NCI-H524 treated with DMSO at 0.1 percent for 48 hours (cell line): ENCODE measurements at places on chromosomes 5 and 9.

DNA sequence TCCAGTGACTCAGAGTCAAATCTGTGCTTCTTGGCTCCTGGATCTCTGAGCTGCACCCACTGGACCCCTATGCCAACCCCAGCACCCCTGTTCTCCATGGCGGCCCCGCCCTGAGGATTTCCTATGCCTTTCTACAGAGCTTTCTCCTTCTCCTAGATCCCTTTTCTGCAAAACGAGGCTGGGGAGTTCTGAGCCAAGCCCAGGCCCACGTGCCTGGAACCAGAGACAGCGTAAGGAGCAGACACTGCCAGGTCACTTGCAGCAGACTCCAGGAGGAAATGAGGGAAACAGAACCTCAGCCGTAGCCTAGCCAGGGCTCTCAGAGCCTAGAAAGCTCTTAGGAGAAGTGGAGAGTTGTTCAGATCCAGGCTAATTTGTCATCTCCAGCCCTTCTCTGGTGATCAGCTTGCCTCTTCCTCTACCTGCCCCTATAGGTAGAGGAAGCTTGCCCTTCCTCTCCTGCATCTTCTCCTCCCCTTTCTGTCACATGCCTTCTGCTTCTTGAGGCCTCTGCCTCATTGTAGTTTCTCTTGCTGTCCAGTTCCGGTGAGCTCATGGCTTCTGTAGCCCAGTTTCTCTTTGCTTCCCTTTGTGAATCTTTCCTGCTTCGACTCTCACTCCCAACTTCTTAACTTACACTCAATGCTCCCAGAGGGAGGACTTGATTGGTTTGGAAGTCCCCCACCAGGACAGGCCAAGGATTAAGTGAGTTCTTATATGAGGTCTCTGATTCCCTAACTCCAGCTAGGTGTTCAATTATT lies 163.4 kb downstream of the RGS3 start:
- DNase-seq: no peak

- no peak for DNase-seq
Measured at GRCh38 chr9:14693251-14693861, at the start of gene ZDHHC21. ZDHHC21 (minus strand) TSS chr9:14693432; CDS start chr9:14674340, 19,092 bp downstream.

DNA sequence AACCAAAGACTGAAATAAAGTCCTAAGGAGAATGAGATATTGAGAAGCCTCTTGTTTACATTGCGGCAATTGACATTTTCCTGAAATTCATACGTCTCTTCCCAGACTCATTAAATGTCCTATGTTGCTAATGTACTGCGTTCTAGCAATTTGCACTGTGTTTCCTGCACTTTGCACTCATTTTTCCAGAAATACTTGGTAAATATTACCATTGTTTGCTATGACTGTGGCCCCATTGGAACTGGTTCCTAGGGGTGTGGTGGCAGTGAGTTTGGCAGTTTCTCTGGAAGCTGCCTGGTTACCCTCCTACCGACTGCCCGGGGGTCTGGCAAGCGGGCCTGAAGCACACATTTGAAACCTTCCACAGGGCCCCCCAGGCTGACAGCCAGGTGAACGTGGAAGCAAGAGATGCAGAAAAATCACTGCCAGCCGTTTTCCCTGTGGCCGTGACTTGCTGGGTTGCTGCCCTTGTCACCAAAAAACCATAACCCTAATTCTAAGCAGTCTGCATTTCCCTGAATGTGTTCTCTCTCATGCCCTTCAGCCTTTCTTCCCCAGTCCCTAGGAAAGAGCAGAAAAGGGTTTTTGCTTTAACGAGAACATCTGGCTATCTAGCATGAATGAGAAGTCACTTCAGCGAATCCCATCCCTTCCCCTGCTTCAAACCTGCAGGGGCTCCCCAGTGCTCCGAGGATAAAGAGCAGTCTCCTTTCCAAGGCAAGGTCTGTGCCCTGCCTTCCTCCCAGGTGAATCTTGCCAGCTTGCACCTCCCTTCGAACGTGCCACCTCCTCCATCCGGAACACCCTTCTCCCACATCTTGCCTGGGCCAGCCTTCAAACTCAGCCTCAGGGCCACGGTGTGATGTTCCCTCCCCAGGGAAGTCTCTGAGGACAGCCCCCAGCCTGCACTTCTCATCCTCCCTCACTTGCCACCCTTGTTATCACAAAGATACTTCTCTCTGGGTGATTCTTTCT lies 84.2 kb downstream of the AK8 start:
- no peak for DNase-seq

GRCh38 chr9:93567271-93567959 lies 9.0 kb upstream of the PHF2 start:
- DNase-seq: no peak

DNA sequence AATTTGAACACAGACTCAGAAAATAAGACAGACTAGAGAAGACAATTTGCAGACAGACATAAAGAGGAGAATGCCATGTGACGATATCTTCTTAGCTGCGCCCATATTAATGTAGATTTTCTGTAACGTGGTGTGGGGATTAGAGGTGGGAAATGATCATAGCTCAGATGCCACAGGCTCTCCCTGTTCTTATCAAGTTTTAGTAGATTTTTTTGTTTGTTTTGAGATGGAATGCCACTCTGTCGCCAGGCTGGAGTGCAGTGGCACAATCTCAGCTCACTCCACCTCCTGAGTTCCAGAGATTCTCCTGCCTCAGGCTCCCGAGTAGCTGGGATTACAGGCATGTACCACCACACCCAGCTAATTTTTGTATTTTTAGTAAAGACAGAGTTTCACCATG lies 59.4 kb downstream of the VPS13A start:
- no peak for DNase-seq

DNA sequence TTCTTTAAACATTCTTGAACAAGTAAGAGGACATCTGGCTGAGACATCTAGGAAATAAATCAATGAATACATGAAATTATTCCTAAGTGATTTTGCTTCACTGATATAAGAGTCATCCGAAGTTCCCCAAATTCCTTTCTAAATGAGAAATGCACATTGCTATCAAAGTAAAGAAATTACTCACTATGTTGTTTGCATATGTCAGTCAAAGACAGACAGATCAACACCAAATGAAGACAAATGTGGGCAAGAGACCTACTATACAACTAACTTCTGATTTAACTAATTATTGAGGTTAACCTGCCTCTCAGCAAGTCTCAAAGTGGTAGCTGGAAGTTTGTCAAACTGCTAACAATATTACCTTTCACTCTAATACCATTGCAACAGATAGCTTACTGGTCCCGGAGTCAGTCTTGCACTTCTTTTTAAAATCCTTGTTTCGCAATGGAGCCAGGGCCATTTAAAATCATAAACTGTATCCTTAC lies 13.2 kb downstream of the TUT7 start:
- DNase-seq: no peak

DNA sequence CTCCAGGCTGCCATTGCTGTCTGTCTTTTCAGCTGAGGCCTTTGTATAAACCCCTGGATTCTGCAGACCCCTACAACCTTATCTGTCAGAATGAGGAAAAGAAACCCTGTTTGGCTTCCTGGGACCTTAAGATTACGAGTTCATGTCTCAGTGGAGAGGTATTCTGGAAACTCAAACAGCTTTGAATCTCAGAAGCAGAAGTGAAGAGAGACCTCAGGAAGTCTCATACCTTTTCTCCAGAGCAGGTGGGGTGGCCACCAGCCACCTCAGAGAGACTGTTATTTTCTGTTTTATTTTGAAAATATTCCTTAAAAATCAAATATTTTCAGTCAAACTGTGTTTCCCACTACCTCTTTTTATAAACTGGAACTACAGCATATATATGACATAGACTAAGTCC lies 457.5 kb downstream of the TMEM232 start:
- no peak for DNase-seq

DNA sequence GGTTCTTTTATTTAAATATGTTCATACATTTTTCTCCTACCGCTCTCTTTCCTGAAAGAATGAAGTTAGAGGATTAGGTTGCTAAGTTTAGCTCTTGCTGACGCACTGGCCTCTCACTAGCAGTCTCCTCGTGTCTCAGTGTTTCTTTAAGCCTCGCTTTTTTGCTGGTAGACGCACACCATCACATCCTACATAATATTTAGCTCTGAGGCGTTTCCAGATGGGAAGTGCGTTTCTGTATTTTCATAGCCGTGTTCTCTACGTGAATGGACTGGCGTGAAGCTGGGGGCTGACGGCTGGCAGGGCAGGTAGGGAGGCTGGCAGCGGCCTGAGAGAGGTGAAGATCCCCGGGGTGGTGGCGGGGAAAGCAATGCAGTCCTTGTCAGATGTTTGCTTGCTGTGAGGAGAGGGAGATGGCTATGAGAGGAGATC lies 79.2 kb upstream of the SPRY4 start:
- DNase-seq: no peak

DNA sequence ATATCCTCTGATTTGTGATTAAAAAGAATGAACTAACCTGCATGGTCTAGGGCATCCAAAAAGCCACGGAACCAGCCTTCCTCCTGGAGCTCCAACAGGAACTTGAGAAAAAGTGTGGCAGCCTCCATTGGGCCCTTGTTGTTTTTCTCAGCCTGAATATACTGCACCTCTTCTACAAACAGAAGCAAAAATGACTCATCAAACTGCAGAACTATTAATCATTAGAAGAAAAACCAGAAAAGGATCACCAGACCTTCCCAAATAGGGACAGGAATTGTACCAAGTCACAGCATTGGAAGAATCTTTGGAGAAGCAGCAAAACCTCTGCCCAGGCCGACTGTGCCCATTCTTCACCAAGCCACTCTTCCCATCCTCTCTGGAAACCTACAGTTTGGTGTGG lies 25.2 kb downstream of the RIGI start:
- no peak for DNase-seq

- no peak for DNase-seq
Measured at GRCh38 chr9:132424857-132425674, 15.1 kb downstream of the CFAP77 start.

DNA sequence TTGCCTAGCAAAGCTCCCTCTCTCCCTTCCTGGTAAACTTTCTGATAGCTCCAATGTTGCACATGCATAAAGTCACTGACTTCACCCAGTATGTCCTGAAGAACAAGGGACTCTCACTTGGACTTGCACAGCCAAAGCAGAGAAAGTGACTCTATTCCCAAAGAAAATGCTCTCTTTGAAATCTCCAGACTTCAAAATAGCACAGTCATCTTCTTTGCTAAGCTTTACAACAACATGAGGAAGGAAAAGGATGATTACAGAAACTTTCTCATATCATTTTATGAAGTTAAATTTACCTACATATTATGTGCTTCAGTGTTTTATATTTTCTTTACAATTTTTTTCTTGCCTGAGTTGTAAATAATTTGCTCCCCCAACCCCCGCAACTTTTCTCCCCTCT lies 264.6 kb downstream of the PJA2 start:
- no peak for DNase-seq

DNA sequence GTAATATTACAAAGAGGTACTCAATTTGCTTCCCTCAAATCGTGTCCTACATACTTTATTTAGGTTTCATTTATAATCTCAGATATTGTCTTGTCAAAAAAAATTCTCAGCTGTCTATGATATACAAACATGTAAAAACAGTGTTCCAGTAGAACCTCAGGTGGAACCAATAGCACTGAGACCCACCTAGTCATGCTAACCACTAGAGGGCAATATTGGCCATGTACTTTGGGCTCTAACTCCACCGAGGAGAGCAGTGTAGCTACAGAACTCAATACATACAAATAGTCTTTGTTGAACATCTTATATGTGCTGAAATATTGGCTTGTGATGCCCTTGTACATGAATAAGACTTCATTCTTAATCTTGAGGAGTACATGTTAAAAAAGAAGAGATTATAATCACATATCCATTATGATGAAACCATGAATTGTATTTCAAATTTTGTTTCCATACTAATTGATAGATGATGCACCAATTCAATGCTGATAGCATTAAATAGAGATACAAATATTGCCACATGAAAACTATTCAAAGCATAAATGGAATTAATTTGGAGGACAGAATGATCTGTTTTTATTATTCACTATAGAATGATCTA lies 71.2 kb upstream of the CNTLN start:
- DNase-seq: no peak

GRCh38 chr5:110851357-110851756 lies 112.5 kb downstream of the SLC25A46 start:
- DNase-seq: no peak

GRCh38 chr9:107242073-107243030 lies 40.7 kb upstream of the RAD23B start:
- DNase-seq: peak; percentile 69

DNA sequence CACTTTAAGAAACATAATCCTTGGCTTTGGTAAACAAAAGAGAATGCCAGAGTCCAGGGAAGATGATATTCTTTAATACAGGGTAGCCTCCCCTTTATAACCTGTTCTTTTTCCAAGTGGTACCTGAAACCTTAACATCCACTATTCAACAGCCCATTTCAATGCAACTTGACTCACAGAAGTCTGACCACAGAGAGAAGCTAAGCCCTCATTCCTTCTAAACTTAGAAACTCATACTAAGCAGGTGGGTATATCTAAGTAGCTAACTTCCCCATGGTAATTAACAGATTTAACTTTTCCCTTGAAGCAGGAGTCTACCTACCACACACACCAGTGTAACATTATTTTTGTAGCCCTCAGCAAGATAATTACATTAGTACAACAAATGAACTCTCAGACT lies 91.9 kb downstream of the CEMIP2 start:
- no peak for DNase-seq

DNA sequence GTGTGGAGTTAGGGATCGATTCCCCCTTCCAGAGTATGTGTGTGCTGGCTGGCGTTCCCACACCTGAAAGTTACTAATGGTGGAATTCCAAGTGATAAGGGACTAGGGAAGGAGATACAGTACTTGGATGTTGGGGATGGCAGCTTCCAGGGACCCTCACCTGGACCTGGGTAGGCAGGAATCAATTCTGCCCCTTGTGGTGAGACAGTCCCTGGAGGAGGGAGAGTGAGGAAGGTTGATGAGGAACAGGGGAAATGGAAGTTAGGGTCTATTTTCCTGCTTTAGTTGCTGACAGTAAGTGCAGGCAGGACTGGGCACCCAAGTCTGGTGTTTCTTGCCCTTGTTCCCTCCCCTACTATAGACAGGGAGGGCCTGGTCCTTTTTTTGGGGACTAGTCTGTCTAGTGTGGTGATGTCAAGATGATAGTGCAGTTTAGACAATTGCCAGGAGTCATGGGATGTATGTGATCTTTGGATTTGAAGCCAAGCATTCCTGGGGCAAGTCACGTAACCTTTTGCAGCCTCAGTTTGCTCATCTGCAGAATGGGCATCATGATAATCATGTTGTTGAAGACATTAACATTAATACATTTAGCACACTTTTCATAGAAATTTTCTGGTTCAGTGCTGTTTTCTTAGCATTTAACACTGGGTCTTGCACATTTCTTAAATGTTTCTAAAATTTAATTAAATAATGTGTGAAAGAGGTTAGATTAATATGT lies 51.7 kb downstream of the DAB2IP start:
- DNase-seq: no peak

DNA sequence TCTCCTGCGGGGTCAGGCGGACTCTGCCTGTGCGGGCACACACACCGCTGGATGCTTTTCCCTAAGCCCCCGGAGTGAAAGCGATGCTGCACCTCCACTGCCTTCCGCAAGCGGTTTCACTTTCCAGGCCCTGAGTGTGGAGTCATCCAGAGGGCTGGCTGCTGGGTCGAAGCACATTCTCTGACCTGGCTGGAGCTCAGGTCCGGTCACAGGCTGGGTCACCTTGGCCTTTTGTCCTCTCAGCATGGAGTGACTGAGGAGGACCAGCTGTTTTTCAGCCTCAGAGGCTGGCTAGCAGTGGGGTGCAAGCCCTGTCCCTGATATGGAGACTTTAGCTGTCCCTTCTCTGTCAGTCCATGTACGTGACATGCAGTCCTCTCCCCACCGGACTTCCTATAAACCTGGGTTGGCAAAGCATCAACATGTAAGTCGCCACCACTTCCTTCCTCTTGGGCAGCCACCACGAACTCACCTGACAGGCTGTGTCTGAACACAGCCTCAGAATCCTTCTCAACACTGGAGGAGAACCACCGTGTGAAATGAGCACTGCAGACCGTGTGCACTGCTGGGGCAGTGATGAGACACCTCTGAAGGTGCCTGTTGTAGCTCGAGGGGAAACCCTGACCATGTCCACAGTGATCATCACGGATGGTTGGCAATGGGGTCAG lies 51.3 kb downstream of the GADD45G start:
- DNase-seq: no peak
